ENCODE measurements at places on chromosomes 6 and 20. TPM values are rescaled to one million over a fixed set of nuclear protein-coding genes. Genes with fewer than 3 reads are reported as not detected.

The GLP1R gene
- total RNA-seq, result not detected

The C6orf15 gene
- total RNA-seq, result 1.6 TPM

The ANGPT4 gene
- 0.09 TPM for total RNA-seq

The PPP2R5D gene
- total RNA-seq, result 33.3 TPM

The TNXB gene
- total RNA-seq, result 102 TPM

The EDN3 gene
- total RNA-seq, result 23.9 TPM

The APMAP gene
- total RNA-seq, result 22.6 TPM

The ZBP1 gene
- 0.35 TPM for total RNA-seq
